Progenitor cell of endocrine pancreas (in vitro differentiated cells): ENCODE measurements at places on chromosomes 16 and 17.
A peak's percentile ranks its signal among the peaks of the same experiment; 100 is the strongest.

- DNase-seq, result no peak
These were observed 189.2 kb downstream of the STX8 start for GRCh38 chr17:9386401-9386800.

GRCh38 chr16:58196898-58197313 is 1.0 kb downstream of the CSNK2A2 start:
- no peak for DNase-seq

- no peak for DNase-seq
These were observed 719.7 kb upstream of the CDH8 start for GRCh38 chr16:62755938-62756337.

- peak; percentile 79 for DNase-seq
These were observed at the start of gene TOM1L1 for GRCh38 chr17:54900457-54901229. TSS of gene TOM1L1 (plus strand) at chr17:54900852. CDS start at chr17:54900866, 14 bp downstream.

DNA sequence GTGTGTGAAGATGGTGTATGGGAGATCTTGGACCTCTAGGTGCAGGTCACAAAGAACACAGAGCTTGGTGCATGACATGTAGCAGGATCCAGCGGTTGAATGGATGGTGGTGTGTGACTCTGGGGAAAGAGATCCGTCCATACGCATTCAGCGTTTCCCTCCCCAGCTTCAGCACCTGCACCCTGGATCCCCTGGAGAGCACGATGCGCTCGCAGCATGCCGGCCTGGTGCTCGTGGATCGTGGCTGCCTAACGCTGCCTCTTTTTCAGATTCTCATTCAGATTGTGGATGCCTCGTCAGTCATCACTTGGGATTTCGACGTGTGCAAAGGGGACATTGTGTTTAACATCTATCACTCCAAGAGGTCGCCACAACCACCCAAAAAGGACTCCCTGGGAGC is 70.9 kb downstream of the SEC14L1 start:
- DNase-seq, result no peak

DNA sequence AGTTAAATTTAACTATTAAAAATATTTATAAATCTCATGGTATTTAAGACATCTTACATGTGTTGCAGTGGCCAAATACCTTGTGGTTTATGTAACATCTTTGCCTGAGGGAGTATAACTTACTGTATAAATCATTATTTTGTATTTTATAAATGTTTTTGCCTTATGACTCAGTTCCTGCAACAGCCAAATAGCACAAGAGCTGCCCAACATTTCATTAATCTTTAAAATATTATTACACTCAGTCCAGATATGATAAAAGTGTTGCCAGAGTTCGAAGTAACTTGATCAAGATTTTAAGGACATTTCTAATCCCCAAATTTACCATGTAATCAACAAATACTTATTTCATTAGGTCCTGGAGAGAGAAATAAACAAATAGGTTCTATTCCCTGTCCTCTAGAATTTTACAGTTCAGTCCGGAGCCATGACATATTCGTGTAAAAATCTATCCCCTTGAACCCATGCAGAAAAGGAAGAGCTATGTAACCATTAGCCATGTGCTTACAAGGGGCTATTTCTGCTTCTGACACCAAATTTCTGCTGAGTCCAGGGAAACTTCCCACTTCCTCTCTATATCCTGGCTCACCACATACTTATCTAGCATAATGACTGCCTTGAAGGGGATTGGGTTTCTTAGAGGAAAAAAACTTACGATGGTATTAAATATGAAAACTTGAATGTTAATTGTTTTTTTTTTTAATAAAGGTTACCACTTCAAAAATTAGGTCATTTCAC is 44.0 kb downstream of the IRX6 start:
- DNase-seq, result no peak

- no peak for DNase-seq
These were observed 896 bp upstream of the MYLK3 start for GRCh38 chr16:46748775-46749705.

DNA sequence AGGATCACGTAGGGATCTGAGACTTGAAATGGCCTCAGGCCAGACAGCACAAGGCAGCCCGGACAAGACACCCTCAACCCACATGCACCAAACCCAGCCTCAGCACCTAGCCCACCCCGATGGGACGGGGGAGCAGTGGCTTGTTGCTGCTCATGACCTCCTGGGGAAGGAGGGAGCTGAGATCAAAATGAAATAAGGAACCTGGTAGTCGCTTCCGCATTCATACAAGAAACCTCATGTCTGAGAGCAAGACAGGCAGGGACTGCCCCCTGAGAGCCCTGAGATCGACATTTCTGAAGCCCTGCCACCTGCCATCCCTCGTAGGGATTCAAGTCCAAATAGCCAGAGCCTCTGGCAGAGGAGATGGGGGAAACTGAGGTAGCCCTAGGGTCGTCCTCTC is 5.7 kb upstream of the CEP131 start:
- no peak for DNase-seq

GRCh38 chr16:4077174-4077649 is 39.0 kb downstream of the ADCY9 start:
- no peak for DNase-seq

GRCh38 chr16:1105888-1106620 is 10.0 kb upstream of the C1QTNF8 start:
- DNase-seq, result peak; percentile 81

DNA sequence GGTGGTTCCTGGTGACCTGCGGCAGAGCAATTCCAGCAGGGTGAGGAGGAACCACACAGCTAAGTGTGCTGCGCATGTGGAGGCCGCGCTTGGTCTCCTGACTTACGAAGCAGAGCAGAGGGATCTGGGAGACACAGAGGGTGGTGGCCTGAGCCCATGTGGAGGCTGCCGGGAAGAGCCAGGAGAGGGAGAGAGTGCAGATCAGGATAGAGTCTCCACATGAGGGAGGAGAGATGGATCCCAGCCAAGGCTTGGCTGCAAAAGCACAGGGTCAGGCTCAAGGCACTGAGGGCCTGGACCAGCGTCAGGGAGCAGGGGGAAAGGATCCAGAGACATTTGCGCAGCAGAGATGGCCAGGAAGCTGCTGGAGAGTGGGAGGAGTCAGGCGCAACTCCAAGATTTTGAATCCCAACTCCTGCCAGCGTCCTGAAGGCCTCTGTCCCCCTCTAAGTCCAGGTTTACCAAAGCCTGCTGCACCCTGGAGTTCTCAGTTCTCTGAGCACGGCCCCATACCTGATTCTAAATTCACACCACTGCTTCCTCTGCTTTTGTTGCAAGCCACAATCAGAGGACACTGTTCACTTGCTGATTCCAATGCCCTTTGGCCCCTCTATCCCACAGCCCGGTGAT is 11.3 kb upstream of the MLLT6 start:
- no peak for DNase-seq
